ENCODE measurements at places on chromosomes 12 and 14.

DNA sequence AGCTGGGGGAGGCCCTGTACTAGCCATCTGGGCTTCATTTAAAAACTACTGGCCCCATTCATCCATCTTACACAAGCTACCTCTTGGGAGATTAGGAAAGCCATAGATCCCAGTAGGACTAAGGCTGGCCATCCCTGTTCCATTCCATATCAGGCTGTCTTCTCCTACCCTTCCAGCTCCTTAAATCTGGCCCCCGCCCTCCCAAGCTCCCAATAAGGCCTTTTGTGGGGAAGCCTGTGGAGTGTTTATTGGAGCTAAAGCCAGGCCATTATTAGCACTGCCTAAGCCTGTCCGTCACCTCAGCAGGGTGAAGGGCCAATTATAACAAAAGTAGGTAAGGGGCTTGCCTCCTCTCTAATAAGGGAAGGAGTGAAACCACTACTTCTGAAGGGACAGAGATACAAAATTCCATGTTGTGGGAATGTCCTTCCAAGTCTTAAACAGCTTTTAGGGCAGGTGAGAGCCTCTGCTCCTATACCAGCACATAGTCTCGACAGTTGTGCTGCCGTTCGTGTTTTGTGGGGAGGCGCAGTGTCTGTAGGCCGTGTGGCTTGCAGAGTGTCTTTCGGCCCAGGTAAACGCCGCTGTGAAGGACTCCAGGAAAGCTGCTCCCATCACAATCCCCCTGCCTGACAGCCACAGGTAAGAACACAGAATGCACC is 3.7 kb downstream of the MYL6 start:
- DNase-seq: no peak

GRCh38 chr14:59028476-59029202 is 159.8 kb upstream of the DAAM1 start:
- DNase-seq: peak; percentile 47

DNA sequence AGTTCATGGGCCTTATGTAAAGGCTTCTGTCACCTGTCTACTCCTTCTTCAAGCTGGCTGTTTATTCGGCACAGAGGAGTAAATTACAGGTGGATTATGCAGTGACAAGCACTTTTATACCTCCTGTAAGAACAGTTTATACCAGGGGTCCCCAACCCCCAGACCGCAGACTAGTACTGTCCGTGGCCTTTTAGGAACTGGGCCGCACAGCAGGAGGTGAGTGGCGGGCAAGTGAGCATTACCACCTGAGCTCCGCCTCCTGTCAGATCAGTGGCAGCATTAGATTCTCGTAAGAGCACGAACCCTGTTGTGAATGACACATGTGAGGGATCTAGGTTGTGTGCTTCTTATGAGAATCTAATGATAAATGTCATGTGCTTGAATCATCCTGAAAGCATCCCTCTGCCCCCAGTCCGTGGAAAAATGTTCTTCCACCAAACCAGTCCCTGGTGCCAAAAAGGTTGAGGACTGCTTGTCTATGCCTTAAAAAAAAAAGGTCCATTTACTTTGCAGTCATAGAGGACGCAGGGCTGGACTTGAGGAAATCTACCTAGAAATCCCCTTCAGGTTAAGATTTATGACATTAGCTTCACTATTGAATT is 78.8 kb downstream of the ETV6 start:
- no peak for DNase-seq

GRCh38 chr12:31214626-31215517 is 111.1 kb downstream of the SINHCAF start:
- no peak for DNase-seq

DNA sequence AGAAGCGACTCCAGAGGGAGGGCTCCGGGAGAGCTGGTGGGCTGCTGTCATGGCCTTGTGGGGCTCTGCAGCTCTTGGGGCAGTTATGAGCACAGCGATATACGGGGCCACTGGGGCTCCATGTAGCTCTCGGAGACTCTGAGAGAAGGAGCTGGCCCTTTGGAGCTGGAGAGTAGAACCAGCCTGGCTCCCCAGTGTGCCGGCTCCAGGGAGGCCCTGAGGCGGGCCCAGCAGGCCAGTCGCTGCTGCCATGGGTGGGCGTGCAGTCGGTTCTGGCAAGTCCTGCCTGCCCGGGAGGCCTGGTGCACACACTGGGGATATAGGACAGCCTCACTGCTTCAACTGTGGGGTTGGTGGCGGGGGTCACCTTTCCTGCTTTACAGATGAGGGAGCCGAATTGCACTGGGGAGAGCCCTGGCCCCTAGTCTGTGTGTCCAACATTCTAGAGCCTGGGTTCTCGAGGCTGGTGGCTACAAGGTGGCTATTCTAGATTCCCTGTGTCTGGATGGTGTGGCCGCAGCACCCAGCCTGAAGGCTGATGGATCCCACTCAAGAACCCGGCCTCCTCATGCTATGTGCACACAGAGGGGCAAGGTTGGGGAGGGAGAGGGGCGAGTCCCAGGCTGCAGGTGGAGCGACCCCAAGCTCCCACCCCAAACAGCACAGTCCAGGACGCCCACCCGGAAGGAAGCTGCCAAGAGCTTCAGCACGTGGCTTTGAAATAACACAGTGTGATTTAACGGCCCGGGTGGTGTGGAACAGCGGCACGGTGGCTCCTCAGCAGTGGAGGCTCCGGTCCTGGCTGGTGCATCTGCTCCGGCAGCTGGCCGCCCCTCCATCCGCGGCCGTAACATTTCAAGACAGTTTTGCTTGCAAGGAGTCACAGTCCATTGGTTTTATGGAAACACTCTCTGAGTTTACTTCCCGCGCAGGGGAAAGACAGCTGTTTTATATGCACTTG is 188.3 kb upstream of the C14orf180 start:
- no peak for DNase-seq

DNA sequence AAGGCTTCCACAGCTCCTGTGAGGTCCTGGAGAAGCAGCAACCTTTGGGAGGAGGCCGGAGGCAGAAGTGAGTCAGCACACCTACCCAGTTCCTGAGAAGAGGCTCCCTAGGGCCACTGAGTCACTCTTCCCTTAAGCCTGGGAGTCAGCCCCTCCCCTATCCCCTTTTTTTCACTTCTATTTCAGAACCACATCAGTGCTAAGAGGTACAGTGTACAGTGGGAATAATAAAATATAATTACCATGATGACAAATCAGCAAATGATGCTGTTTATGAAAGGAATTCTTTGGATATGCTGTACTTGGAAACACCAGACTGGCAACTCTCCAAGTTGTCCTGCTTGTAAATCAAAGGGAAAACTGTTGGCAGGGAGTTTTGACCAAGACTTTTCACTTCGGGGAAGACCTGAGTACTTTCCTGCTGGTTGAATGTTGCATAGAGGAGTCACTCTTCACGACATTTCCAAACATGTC is 7.8 kb upstream of the TBPL2 start:
- DNase-seq: no peak

GRCh38 chr12:7026854-7027253 is 8.6 kb upstream of the LPCAT3 start:
- DNase-seq: no peak

DNA sequence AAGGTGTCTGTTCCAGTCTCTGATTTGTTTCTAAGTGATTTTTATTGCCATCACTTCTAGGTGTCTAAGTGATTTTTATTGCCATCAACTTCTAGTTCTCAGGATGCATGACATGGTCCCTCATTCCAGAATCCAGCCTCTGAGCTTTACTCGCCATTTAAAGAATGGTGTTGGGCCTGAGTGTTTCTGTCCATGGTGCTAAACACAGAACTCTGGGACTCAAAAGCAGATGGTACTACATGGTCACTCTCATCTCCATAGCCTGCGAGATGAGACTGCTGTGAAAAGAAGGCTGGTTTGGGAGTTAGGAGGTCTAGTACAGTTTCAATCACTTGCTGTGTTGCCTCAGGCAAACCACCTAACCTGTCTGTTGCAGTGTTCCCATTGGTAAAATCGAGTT is 276.6 kb downstream of the NRXN3 start:
- no peak for DNase-seq

DNA sequence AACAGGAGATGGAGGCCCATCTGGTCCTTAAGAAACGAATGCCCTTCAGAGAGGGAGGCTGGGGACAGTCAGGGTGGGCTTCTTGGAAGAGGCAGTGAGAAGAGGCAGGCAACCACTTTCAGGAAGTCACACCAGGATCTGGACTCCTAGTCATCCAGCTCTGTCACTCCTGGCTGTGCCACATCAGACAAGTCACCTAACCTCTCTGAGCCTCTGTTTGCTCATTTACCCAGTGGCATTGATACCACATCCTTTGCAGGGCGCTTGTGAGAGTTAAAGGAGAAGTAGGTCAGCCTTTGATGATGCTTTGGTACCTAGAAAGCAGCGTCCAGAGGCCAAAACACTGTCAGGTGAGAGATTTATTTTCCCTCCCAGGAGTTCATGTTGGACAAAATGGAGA is 11.1 kb downstream of the CCDC197 start:
- DNase-seq: no peak

- no peak for DNase-seq
Measured at GRCh38 chr14:74685921-74686678, 26.8 kb downstream of the AREL1 start.

GRCh38 chr12:95017482-95017881 is 14.0 kb upstream of the NDUFA12 start:
- no peak for DNase-seq

GRCh38 chr12:128076188-128076587 is 190.8 kb upstream of the TMEM132C start:
- DNase-seq: no peak

GRCh38 chr14:64878837-64879634 is 671 bp downstream of the SPTB start:
- no peak for DNase-seq

- DNase-seq: no peak
Measured at GRCh38 chr14:51859131-51859530, 1.3 kb upstream of the GNG2 start.

DNA sequence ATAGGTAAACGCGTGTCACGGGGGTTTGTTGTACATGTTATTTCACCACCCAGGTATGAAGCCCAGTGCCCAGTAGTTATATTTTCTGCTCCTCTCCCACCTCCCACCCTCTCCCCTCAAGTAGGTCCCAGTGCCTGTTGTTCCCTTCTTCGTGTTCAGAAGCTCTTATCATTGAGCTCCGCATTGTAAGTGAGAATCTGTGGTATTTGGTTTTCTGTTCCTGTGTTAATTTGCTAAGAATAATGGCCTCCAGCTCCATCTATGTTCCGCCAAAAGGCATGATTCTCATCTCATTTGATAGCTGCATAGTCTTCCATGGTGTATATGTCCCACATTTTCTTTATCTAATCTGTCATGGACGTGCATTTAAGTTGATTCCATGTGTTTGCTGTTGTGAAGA is 6.9 kb upstream of the GPRC5D start:
- DNase-seq: no peak

- DNase-seq: no peak
Measured at GRCh38 chr12:13071305-13072280, 27.4 kb downstream of the FAM234B start.

DNA sequence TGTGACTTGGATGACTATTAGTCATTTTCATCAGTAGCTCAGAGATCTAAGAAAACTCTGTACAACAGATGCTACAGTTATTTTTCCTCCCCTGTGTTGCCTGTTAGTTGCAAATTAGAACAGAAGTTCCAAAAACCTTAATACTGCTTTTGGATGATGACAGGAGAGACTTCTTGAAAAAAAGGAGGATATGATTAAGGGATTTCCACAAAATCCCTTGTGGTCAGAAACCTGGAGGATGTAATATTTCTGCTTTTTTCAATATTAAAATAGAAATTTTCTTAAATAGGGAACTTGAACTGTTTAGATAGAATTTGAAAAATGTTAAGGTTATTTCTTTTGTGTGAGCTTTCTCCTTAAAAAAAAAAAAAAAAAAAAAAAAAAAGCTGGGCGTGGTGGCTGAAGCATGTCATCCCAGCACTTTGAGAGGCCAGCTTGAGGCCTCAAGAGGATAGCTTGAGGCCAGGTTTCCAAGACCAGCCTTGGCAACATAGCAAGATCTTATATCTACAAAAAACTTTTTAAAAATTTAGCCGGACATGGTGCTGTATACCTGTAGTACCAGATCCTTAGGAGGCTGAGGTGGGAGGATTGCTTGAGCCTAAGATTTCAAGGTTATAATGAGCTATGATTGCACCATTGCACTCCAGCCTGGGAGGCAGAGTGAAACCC is 14.1 kb downstream of the CMAS start:
- DNase-seq: no peak

DNA sequence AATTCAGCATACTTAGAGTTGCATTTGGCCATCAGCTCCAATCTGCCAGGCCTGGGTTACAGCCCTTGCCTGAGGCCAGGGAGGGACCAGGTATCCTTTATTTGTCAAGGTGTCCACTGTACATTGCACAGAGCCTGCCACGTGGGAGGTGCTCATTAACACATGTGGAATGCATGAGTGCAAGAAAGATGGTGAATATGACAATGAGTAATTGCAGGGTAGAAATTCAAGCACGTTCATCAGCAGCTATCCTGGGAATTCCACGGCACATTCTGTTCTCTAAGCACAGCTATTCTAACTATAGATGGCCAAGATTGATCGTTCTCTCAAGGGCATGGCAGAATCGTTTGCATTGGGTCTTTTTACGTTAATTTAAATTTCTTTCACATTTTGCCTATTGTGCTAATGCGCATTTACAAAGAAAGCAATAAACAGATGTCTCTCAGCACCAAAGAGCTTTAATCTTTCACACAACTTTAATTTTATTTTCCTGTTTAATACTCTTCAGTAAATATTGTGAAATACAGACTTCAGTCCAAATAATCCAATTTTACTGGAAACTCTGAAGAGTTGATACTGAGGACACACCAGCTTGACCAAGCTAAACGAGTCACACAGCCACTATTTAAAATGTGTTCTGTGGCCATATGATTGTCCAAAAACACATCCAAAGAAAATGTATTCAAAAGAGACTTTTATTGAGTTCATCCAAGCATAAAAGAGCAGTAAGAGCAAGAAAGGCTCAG is 1025.7 kb upstream of the TMEM132C start:
- no peak for DNase-seq

GRCh38 chr14:105385322-105385637 is 13.1 kb upstream of the TEX22 start:
- DNase-seq: no peak

DNA sequence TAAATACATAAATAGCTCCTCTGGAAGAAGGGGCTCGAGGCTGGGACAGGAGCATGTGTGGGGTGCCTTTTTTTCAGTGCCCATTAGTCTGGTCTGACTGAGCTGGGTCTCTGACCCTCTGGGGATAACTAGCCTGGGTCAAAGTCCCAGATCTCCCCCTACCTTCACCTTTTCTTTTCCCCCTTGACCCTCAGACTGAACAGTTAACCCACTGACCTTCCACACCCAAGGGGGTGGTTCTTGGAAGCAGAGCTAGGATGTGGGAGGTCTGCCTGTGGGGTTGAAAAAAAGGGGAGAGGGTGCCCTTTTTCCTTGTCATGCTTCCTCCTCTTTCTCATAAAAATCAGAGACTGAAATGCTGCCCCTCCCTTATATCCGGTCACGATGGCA is 925 bp upstream of the GLI1 start:
- no peak for DNase-seq

DNA sequence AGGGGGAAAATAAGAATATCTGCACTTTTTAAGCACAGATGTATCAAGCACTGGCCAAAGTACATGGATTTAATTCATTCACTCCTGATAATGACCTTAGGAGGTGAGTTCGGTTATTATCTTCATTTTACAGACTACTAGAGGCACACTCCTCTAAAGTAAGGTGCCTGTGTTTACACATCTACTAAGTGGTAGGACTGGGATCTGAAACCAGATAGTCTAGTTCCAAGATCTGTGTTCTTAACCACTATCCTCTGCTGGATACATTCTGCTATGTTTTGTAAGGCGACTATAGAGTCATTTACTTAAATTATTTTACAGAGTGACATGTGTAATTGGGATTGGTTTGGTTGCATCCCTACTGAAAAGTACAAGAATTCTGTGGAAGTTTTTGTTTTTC is 175.3 kb downstream of the ESR2 start:
- DNase-seq: no peak
